Activated CD8-positive, alpha-beta memory T cell treated with anti-CD3 and anti-CD28 coated beads for 1 hour (primary cell): ENCODE measurements at places on chromosomes 16 and 17.

DNA sequence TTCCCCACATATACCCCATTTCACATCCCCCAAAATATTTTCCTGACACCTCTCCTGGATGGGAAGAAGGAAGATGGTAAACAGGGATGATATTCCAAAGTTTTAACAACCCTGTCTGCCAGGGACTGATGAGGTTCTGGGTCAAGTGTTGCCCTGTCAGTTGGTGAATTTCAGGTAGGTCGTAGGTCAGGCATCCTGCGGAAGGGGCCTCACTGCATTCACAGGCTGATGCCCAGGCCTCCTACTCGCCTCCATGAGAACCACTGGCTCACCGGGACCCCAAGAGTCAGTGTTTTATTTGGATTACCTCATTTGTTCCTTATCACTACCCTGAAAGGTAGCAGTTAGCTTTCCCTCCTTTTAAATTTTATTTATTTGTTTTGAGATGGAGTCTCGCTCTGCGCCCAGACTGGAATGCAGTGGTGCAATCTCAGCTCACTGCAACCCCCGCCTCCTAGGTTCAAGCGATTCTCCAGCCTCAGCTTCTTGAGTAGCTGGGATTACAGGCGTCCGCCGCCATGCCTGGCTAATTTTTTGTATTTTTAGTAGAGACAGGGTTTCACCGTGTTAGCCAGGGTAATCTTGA is 10.5 kb downstream of the ZBTB4 start:
- DNase-seq, result no peak

DNA sequence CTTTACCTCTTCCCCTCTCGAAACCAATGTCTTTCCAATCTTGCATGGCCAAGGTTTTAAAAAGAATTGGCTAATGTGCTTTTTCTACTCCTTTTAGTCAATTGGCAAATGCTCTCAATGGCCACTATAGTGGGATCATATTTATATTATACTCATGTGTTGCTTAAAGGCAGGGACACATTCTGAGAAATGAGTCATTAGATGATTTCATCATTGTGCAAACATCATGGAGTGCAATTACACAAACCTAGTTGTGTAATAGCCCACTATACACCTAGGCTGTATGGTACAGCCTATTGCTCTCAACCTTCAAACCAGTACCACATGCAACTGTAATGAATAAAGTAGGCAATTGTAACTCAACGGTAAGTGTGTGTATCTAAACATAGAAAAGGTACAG is 180.9 kb downstream of the HS3ST3A1 start:
- DNase-seq, result no peak

DNA sequence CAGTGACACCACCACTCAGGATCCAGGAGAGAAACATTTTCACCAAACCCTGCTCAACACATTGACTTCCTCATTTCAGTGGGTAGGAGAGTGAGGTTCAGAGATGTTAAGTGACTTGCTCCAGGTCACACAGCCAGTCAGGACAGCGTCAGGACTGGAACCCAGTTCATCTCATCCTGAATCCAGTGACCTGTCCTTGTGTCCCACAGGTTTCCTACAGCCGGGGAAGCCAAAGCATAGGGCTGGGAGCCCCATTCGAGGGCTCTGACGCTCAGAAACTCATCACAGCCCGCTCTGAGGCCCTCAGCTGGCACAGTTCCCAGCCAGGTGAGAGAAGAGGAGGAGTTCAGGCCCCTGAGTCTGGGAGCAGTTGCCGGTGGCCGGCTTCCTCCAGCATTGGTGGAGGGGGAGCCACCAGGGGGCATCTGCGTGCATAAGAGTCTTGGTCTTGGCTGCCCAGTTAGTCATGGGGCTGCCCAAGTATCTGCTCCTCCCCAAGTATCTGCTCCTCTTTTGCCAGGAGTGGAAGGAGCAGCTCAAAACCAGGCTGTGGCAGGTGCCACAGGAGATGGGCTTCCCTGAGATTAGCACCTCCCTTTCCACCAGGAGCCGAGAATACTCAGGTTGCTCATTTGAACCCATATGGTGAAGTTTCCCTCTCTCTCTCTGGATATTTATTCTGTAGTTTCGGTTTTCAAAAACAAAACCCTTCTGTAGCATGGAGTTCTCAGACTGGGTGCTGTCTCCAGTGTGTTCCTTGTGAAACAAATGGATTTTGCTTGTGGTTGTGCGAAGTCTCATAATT is 56.0 kb downstream of the TNFRSF13B start:
- no peak for DNase-seq

- no peak for DNase-seq
These were observed 62.7 kb upstream of the ADORA2B start for GRCh38 chr17:15882058-15882720.

- no peak for DNase-seq
These were observed 27.3 kb upstream of the ITGA2B start for GRCh38 chr17:44416558-44417289.

DNA sequence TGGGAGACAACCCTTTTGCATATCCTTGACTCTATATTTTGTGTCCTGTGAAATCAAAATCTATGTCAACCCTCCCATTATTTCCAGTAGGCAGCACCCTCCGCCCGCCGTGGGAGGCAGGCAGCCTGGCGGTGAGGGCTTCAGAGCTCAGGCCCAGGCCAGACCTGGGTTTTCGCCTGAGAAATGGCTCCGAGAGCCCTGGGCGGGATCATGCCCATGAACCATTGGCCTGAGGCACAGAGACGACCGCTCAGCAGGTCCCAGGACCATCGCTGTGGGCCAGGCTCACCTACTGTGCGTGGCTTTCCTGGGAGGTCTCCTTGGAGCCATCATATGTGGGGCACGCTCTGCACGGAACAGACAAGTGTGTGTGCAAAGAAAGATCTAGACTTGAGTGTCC is 6.3 kb upstream of the SLC38A8 start:
- no peak for DNase-seq

DNA sequence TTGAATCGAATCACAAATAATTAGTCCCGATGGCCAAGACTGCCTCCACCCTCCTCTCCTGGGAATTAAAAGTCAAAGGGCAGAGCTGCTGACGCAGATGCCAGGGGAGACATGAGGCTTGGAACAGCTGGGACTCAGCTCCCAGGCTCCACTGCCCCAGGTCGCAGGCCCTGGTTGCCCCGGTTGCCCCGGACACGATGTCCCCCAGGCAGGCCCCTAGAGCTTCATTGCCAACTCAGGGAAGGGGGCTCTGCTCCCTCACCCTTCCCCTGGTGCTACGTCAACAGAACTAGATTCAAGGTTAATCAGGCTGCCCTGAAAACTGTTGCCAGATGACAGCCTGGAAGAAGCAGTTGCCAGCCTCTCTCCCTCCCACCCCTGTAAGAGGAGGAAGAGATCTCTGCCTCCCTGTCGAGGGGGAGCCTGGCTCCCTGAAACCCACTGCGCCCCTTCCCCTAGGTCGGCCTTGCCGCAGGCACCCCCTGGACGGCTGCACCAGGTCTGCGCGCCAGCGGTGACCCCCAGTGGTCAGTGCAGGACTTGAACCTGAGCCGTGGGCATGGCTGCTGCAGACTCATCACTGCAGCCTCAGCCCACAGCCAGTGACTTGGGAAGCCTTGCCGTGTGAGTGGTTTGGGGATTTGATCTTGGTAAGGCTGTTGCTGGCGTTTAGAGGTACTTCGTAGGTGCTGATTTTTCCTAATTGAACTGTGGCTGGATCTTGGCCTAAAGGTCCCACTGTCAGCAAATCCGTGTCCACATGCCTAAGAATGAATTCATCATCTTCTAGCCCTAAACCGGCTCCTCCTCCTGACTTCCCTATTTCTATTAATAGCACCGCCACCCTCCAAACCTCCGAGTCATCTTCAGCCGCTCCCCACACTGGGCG is 84.1 kb upstream of the TOB1 start:
- peak; percentile 29 for DNase-seq

DNA sequence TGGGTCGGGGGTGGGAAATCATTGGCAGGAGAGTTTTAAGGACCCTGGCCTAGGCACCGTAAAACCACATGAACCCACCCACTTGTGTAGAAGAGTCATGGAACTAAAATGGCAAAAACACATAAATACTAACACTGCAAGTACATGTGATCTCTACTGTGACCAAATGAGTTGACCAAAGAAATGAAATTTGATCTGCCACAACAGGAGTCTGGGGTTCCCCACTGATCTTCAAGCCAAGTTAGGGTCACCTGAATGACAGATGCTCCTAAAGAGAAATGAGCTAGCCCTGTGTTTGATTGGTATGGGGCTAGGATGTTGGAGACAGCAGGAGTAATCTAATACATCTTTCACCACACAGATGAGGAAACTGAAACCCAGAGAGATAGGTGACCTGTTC is 21.5 kb upstream of the SKAP1 start:
- no peak for DNase-seq

GRCh38 chr17:43573579-43574321 is 27.6 kb upstream of the ETV4 start:
- no peak for DNase-seq

GRCh38 chr17:76491271-76492122 is 9.7 kb downstream of the RHBDF2 start:
- no peak for DNase-seq

GRCh38 chr17:76276461-76277299 is 11.5 kb downstream of the UBALD2 start:
- DNase-seq, result no peak

- DNase-seq, result no peak
These were observed 623 bp upstream of the DDX52 start for GRCh38 chr17:37643869-37644268.

DNA sequence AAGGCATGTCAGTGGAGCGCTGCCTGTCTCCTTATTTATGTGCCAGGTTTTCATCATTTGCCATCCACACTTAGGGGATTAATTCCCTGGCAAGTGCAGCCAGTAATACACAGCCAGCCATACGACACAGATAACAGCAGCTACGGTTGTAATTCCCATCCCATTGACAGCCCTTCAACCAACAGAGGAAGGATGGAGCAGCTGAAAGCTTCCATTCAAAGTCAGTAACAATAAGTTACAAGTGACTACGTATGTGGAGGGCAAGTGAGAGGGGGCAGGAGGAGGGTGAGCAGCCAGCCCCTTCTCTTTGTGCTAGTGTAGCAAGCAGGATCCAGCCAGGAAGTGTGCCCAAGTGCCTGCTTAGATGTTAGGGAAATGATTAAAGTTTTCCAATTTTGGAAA is 53.8 kb upstream of the LYRM9 start:
- DNase-seq, result no peak

- no peak for DNase-seq
These were observed 152.1 kb downstream of the AXIN2 start for GRCh38 chr17:65409381-65409780.

DNA sequence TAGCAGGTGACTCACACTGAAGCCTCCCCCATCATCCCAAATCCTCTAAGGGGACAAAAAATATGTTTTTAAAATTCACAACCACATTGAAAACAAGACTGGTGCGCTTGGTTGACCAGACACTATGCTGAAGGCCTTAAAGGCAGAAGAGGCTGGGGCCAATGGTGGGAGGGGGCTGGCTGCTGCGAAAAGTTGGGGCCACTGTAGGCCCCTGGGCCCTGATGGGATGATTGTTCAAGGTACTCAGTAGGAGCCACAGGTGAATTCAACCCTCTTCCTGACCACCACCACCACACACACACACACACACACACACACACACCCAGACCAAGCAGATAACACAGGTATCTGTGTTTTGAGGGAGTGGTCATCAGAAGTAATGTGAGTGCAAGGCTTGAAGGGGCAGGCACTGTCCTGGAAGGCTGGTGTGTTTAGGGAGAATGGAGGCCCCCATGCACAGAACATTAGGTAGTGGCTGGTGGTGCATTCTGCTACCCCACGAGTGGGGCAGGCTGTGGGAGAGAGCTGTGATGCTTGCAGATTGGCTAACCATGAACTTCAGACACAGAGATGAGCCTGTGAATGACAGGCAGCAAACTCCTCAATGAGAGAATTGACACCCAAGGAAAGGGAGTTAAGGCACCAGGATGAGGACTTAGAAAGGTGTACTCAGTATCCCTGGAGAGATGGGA is 55.0 kb downstream of the NT5M start:
- no peak for DNase-seq

- no peak for DNase-seq
These were observed 16.6 kb downstream of the MAP3K14 start for GRCh38 chr17:45300060-45300751.

GRCh38 chr17:16995930-16996329 is 24.0 kb upstream of the TNFRSF13B start:
- no peak for DNase-seq

GRCh38 chr17:60602385-60602742 is 2.4 kb downstream of the PPM1D start:
- no peak for DNase-seq

GRCh38 chr17:75872434-75873351 is 5.7 kb downstream of the TRIM47 start:
- peak; percentile 42 for DNase-seq

GRCh38 chr17:78589885-78590284 is 12.7 kb upstream of the DNAH17 start:
- DNase-seq, result no peak

GRCh38 chr17:30104575-30105339 is 11.9 kb upstream of the NSRP1 start:
- no peak for DNase-seq

DNA sequence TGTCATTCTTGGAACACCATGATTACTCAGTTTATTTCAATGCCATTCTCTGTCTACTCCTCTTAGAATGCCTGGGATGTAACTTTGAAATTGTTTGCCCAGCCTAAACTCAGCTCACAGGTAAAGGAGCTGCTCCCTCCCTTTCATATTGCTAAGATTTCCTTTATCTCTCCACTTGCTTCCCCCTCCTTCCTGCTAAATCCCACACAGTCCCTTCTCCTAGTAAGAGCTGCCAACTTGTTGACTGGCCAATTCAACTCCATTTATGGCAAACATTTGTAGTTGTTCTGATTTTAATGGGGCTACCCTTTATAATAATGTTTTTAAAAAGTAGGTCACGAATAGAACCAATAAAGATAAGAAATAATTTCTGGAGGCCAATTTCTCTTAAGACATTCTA is 146.1 kb downstream of the SKAP1 start:
- DNase-seq, result no peak

DNA sequence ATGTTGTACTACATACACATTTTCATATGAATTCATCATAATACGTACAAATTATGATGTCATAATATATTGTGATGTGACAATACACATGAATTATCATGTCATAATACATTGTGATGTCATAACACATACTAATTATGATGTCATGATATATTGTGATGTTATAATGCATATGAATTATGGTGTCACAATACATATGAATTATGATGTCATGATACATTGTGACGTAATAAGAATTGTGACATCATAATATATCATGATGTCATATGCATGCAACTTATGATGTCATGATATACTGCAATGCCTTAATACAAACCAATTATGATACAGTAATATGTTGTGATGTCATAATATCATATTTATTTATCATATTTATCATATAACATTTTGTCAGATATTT is 2074.3 kb downstream of the TP53TG3F start:
- no peak for DNase-seq

- DNase-seq, result no peak
These were observed 7.1 kb downstream of the CYB5D2 start for GRCh38 chr17:4150096-4150495.
